ENCODE measurements at places on chromosomes 2 and 18. TPM values are rescaled to one million over a fixed set of nuclear protein-coding genes. Genes with fewer than 3 reads are reported as not detected.

Gene DRC1
- not detected for total RNA-seq

Gene UGT1A10
- total RNA-seq, result 0.99 TPM

Gene NR4A2
- 5.9 TPM for total RNA-seq

Gene SH3RF3
- total RNA-seq, result 5.6 TPM

Gene LMAN2L
- total RNA-seq, result 6.6 TPM

Gene LOXHD1
- total RNA-seq, result 0.26 TPM

Gene CBLN2
- total RNA-seq, result not detected

Gene DHRS9
- total RNA-seq, result 1.0 TPM

Gene UNC80
- total RNA-seq, result 4.0 TPM

Gene DYSF
- 10.9 TPM for total RNA-seq

Gene FAM210A
- 6.6 TPM for total RNA-seq

Gene CDH2
- total RNA-seq, result 0.33 TPM

Gene GPR155
- 4.6 TPM for total RNA-seq

Gene FAM237A
- total RNA-seq, result not detected

Gene PRKAG3
- total RNA-seq, result not detected

Gene TNFRSF11A
- total RNA-seq, result 3.4 TPM

Gene SLC8A1
- 0.66 TPM for total RNA-seq

Gene COPS7B
- 16.9 TPM for total RNA-seq

Gene SERPINB7
- not detected for total RNA-seq

Gene NT5C1B
- not detected for total RNA-seq

Gene NETO1
- total RNA-seq, result not detected

Gene GPR45
- not detected for total RNA-seq

Gene ANTXR1
- total RNA-seq, result 11.2 TPM

Gene CYTIP
- 10.6 TPM for total RNA-seq

Gene KCTD18
- 10.5 TPM for total RNA-seq

Gene CRYGD
- total RNA-seq, result not detected

Gene ABCG5
- total RNA-seq, result not detected

Gene UBE2F
- 69.9 TPM for total RNA-seq

Gene ESPNL
- total RNA-seq, result not detected

Gene STPG4
- not detected for total RNA-seq

Gene TRMT61B
- total RNA-seq, result 15.8 TPM

Gene GKN2
- not detected for total RNA-seq

Gene ARHGAP28
- total RNA-seq, result 16.3 TPM

Gene CXCR1
- not detected for total RNA-seq

Gene DPP4
- total RNA-seq, result 7.5 TPM

Gene NAGK
- total RNA-seq, result 57.1 TPM

Gene NPPC
- total RNA-seq, result not detected

All from body of pancreas (tissue), 4 donors.